Suprapubic skin (tissue), 4 donors: ENCODE measurements at places on chromosomes 4 and X.

- H3K36me3 ChIP-seq, result no peaks in the 10 kb centered on the region
- no peak overlapping the region for H3K4me3 ChIP-seq
- no peaks in the 10 kb centered on the region for H3K27me3 ChIP-seq
- H3K4me1 ChIP-seq, result no peaks in the 10 kb centered on the region
Observed at GRCh38 chrX:120741452-120741851, 111.6 kb upstream of the C1GALT1C1 start.

GRCh38 chrX:129955682-129956081 lies 26.8 kb upstream of the BCORL1 start:
- DNase-seq, result no peak
- H3K27me3 ChIP-seq, result no peaks in the 10 kb centered on the region
- H3K36me3 ChIP-seq, result no peaks in the 10 kb centered on the region
- peaks cover 12% of the 10 kb centered on the region for H3K4me1 ChIP-seq
- no peak overlapping the region for H3K27ac ChIP-seq

DNA sequence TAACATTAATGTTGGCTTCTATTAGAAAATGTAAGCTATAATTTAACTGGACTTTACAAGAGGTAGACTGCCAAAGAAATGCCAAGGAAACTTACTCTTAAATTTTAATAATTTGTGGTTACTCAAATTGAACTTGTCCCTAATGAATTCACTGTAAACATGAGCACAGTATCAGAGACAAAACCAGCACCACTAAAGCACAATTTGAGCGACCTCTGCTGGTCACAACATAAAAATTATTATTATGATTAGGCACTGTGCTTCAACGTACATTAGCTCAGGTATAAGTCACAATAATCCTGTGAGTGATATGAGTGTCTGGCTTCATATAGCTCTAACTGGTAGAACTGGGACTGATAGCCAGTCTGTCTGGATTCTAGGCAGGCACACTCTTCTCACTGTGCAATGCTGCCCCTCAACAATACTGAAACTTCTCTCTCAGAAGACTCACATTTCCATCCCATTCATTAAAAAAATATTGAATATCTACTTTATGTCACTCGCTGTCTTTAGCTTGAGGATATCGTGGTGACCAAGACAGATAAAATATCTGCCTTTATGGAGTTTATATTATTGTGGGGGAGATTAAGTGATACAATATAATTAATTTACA lies 8.0 kb downstream of the NUDT6 start:
- H3K4me1 ChIP-seq, result peaks cover 2% of the 10 kb centered on the region
- no peak for DNase-seq
- peaks cover 16% of the 10 kb centered on the region for H3K36me3 ChIP-seq
- H3K4me3 ChIP-seq, result no peak overlapping the region

DNA sequence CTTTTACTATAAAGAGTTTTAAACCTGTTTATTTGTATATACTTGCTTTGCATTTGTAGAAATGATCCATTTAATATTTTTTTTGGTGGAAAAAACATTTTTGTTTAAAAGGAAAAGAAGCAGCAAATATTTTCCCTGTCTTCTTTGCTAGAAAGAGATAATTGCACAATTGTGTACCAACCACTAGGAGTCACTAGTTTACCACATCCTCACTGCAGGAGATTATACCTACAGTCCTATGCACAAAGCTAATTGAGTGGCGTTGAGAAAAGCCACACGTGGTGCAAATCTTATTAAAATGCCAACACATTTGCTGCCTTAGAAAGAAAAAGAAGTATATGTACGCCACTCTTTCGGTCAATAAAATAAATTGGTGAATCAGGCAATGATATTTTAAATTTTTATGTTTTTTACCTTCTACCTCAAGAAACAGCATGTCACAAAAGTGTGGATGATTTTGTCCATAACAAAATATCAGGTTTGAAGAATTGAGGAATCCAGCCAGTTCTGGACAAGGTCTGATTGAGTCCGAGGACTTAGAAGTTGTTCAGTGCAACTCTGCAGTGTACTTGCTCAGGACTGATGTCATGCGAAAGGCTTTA lies 102.9 kb downstream of the GRXCR1 start:
- no peak for DNase-seq
- H3K36me3 ChIP-seq, result no peaks in the 10 kb centered on the region
- H3K27ac ChIP-seq, result no peak overlapping the region

GRCh38 chr4:40065010-40065409 lies 8.4 kb downstream of the N4BP2 start:
- H3K4me3 ChIP-seq, result no peak overlapping the region
- no peak for DNase-seq
- H3K27ac ChIP-seq, result no peak overlapping the region
- no peaks in the 10 kb centered on the region for H3K4me1 ChIP-seq
- H3K36me3 ChIP-seq, result no peaks in the 10 kb centered on the region

DNA sequence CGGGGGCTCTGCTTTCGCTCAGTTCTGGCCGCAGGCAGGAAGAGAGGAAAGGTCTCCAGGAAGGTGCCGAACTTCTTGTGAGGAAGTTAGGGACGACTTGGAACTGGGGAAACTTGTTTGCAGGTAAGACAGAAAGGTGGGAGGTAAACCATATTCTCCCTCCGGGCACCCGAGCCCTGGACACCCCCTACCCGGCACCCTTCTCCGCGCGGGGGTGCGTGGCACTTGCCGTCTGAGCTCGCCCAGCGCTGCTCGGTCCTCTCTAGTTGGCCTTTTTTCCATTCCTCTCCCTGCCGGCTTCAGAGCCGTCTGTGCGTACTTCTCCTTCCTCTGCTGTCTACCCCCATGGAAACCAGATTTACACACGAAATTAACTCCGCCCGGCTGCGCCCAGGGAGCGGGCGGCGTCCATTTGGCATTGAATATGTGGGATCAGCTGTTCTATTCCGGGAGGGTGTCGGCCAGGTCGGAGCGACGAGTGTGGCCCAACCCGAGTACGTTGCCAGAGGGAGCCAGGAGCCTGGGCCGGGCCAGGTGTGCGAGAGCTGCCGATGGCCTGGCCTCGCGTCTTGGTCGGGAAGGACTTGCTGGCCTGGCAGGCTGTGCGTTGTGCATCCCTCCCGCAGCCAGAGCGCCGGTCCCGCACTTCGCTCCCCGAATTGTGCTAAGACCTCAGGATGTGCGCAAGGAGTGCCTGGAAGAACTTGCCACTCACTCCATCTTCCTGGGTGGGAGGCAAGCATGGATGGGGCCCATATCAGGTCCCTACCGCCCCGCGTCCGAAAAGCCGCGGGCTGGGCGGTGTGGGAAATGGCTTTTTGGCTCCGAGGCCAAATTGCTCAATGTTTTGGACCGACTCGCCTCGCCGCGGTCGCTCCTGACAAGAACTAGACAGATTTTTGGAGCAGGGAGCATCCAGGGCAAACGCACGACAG lies 1.7 kb downstream of the PDGFRA start:
- H3K4me1 ChIP-seq, result peaks cover 93% of the 10 kb centered on the region
- peak overlapping the region; percentile 85 for H3K27ac ChIP-seq
- peaks cover 73% of the 10 kb centered on the region for H3K27me3 ChIP-seq
- DNase-seq, result peak; percentile 74
- peak overlapping the region; percentile 54 for H3K4me3 ChIP-seq

- DNase-seq, result no peak
- no peak overlapping the region for H3K27ac ChIP-seq
- H3K27me3 ChIP-seq, result no peaks in the 10 kb centered on the region
- H3K4me1 ChIP-seq, result no peaks in the 10 kb centered on the region
Observed at GRCh38 chrX:42686706-42687105, 91.3 kb downstream of the PPP1R2C start.

GRCh38 chrX:29587107-29587506 lies 628.3 kb upstream of the MAGEB2 start:
- H3K4me3 ChIP-seq, result no peak overlapping the region
- H3K36me3 ChIP-seq, result no peaks in the 10 kb centered on the region
- no peaks in the 10 kb centered on the region for H3K4me1 ChIP-seq

- no peaks in the 10 kb centered on the region for H3K27me3 ChIP-seq
- H3K36me3 ChIP-seq, result no peaks in the 10 kb centered on the region
- H3K4me1 ChIP-seq, result no peaks in the 10 kb centered on the region
- no peak overlapping the region for H3K27ac ChIP-seq
Observed at GRCh38 chr4:37922328-37922727, 31.4 kb downstream of the TBC1D1 start.

DNA sequence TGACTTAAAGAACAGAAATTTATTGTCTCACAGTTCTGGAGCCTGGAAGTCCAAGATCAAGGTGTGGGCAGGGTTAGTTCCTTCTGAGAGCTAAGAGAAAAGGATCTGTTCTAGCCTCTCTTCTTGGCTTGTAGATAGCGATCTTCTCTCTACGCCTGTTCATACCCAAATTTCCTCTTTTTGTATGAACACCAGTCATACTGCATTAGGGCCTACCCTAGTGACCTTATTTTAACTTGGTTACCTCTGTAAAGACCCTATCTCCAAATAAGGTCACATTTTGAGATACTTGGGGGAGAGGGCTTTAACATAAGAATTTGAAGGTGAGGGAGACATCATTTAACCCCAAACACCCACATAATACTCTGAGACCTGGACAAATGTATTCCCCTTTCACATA lies 55.6 kb upstream of the SPP1 start:
- no peak for DNase-seq
- no peaks in the 10 kb centered on the region for H3K27me3 ChIP-seq
- no peak overlapping the region for H3K4me3 ChIP-seq
- H3K36me3 ChIP-seq, result no peaks in the 10 kb centered on the region

- H3K36me3 ChIP-seq, result no peaks in the 10 kb centered on the region
- no peaks in the 10 kb centered on the region for H3K27me3 ChIP-seq
- DNase-seq, result no peak
- no peak overlapping the region for H3K27ac ChIP-seq
- no peaks in the 10 kb centered on the region for H3K4me1 ChIP-seq
Observed at GRCh38 chr4:99351487-99351886, 1.1 kb downstream of the ADH1C start.

DNA sequence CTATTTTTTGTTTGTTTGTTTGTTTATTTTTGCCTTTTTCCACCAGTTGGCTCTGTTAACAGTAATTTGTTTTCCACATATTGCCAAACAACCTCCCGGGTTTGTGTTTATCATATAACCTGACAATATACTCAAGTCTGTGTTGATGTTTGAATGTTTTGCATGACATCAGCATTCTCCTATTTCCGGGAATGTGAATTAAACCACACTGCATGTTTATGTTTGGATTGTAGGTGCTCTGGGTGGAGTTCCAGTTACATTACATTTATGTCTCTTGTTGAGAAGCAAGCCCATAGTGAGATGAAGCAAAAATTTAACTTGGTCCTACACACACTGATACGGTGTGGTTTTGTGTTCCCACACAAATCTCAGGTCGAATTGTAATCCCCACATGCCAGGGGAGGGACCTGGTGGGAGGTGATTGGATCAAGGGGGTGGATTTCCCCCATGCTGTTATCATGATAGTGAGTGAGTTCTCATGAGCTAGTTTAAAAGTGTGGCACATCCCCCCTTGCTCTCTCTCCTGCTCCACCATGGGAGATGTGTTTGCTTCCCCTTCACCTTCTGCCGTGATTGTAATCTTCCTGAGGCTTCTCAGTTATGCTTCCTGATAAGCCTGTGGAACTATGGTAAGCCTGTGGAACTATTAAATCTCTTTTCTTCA lies 54.4 kb upstream of the CLNK start:
- no peaks in the 10 kb centered on the region for H3K36me3 ChIP-seq
- no peaks in the 10 kb centered on the region for H3K27me3 ChIP-seq
- H3K4me1 ChIP-seq, result no peaks in the 10 kb centered on the region
- no peak overlapping the region for H3K27ac ChIP-seq
- no peak overlapping the region for H3K4me3 ChIP-seq
- DNase-seq, result no peak

GRCh38 chrX:22533898-22534297 lies 261.2 kb downstream of the CBLL2 start:
- no peaks in the 10 kb centered on the region for H3K27me3 ChIP-seq
- DNase-seq, result no peak
- H3K36me3 ChIP-seq, result no peaks in the 10 kb centered on the region
- no peaks in the 10 kb centered on the region for H3K4me1 ChIP-seq
- H3K27ac ChIP-seq, result no peak overlapping the region

DNA sequence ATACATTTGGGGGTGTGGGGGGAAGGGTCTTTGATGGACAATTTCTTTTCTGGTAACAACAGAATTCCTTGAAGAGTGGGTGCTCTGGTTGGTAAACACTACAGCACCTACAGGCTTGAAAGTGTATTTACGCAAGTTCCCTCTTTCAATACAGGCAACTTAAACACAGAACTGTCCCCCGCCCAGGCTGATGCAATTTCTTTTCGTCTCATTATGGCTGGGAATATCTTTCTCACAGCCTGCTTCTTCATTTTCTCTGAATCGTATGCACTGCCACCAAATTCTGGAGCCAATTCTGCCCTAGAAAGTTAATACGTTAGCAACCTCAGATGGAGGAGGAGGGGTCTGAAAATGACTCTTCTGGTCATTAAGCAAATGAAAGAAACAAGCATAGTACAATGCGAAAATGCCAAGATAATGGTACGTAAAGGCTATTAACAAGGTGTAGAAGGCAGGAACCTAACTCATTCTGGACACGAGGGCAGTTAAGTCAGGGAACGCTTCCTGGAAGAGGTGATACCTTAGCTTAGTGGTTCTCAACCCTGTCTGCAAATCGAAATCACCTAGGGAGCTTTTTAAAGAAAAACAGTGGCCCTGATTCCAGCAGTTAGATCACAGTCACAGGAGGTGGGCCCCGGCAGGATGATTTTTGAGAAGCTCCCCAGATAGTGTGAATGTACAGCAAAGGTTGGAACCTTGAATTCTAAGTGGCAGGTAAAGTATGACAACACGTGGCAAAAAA lies 1.0 kb downstream of the AGA start:
- DNase-seq, result no peak
- no peaks in the 10 kb centered on the region for H3K27me3 ChIP-seq
- peaks cover 17% of the 10 kb centered on the region for H3K4me1 ChIP-seq
- peak overlapping the region; percentile 54 for H3K4me3 ChIP-seq

- no peak overlapping the region for H3K27ac ChIP-seq
- H3K36me3 ChIP-seq, result no peaks in the 10 kb centered on the region
- DNase-seq, result no peak
- no peaks in the 10 kb centered on the region for H3K27me3 ChIP-seq
- peaks cover 36% of the 10 kb centered on the region for H3K4me1 ChIP-seq
Observed at GRCh38 chr4:26782830-26783202, 77.8 kb upstream of the STIM2 start.

DNA sequence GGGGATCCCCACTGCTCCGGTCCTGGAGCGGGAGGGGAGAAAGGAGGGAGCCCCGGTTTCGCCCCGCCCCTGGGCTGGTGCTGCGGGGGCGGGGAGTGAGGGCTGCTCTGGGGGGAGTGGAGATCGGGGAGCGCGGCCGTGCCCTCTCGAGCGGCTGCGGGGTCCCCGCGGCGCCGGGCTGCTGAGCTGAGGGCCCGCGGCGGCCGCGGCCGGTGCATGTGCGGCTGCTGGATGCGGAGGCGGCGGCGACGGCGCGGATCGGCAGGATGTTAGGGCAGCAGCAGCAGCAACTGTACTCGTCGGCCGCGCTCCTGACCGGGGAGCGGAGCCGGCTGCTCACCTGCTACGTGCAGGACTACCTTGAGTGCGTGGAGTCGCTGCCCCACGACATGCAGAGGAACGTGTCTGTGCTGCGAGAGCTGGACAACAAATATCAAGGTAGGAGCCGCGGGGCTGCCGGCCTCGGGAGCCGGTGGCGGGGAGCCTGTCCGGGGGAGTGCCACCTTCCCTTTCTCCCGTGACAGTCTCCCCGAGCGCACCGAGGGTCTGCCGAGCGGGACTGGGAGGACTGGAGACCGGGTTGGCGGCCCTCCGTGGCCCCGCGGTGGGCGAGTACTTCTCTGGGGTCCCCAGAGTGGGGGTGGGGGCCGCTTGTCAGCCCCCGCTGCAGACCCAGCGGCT lies at the start of gene ING2:
TSS of gene ING2 (plus strand) at position 129 of the 681 bp plus-strand sequence. CDS start at position 267, 138 bp downstream.
- H3K27ac ChIP-seq, result peak within 1 kb of the TSS; percentile 98
- DNase-seq, result peak; percentile 84
- H3K36me3 ChIP-seq, result no peaks in the 10 kb centered on the region
- H3K4me3 ChIP-seq, result peak within 1 kb of the TSS; percentile 98
- H3K27me3 ChIP-seq, result no peaks in the 10 kb centered on the region
- peaks cover 38% of the 10 kb centered on the region for H3K4me1 ChIP-seq
